Renal cortical epithelial cell (primary cell): ENCODE measurements at places on chromosomes 11 and 22. TPM values are rescaled to one million over a fixed set of nuclear protein-coding genes. Genes with fewer than 3 reads are reported as not detected.

CBLIF gene
- not detected in 2 replicates for total RNA-seq

ZNF280B gene
- 0.87 and 1.9 TPM in 2 replicates for total RNA-seq

- no peak for DNase-seq
Observed at GRCh38 chr22:46072110-46072881, 78.0 kb upstream of the PPARA start.

P2RX6 gene
- 0.17 and 1.1 TPM in 2 replicates for total RNA-seq

GRCh38 chr22:45073064-45073463, 63.3 kb upstream of the PHF21B start:
- DNase-seq: no peak

GRCh38 chr11:27384227-27384626, 21.2 kb upstream of the CCDC34 start:
- DNase-seq: no peak

HBE1 gene
- not detected in 2 replicates for total RNA-seq
